ENCODE measurements at places on chromosomes 6 and 20. TPM values are rescaled to one million over a fixed set of nuclear protein-coding genes. Genes with fewer than 3 reads are reported as not detected.

The CYP24A1 gene
- 0.09 TPM for total RNA-seq

The MAP3K4 gene
- 25.7 TPM for total RNA-seq

The C20orf202 gene
- not detected for total RNA-seq

The CPNE5 gene
- total RNA-seq: 0.47 TPM

The RHAG gene
- total RNA-seq: not detected

The RWDD2A gene
- total RNA-seq: 3.0 TPM

The TRDN gene
- not detected for total RNA-seq

The SAYSD1 gene
- total RNA-seq: 15.3 TPM

The NRSN1 gene
- under 0.01 TPM for total RNA-seq

The RAET1L gene
- not detected for total RNA-seq

The WFDC10B gene
- total RNA-seq: 0.26 TPM

The SLC12A5 gene
- total RNA-seq: under 0.01 TPM

The CCHCR1 gene
- 23.5 TPM for total RNA-seq

The CNBD2 gene
- 1.7 TPM for total RNA-seq

The NT5E gene
- total RNA-seq: 331 TPM

The BHLHE23 gene
- not detected for total RNA-seq

The OXT gene
- not detected for total RNA-seq

The TCFL5 gene
- total RNA-seq: 11.7 TPM

The SEC63 gene
- 17.9 TPM for total RNA-seq

The SYTL3 gene
- total RNA-seq: 9.5 TPM

The GMPR gene
- total RNA-seq: 4.4 TPM

The ENPP4 gene
- 0.16 TPM for total RNA-seq

The GNMT gene
- 0.77 TPM for total RNA-seq

The BACH2 gene
- 0.52 TPM for total RNA-seq

The OPRM1 gene
- under 0.01 TPM for total RNA-seq

The GGT7 gene
- total RNA-seq: 10.7 TPM

The PHACTR3 gene
- not detected for total RNA-seq

The CST5 gene
- not detected for total RNA-seq

The METTL24 gene
- total RNA-seq: 0.16 TPM

The HCK gene
- not detected for total RNA-seq

The DEFB124 gene
- total RNA-seq: not detected

The NKAPL gene
- 2.0 TPM for total RNA-seq
